ENCODE measurements at places on chromosomes 13 and 19.

- no peak for DNase-seq
Observed at GRCh38 chr19:43569657-43570056, 5.7 kb downstream of the XRCC1 start.

GRCh38 chr19:47106821-47107201, 6.8 kb downstream of the ZC3H4 start:
- DNase-seq: no peak

- DNase-seq: no peak
Observed at GRCh38 chr13:23630349-23631093, 60.3 kb downstream of the TNFRSF19 start.

GRCh38 chr19:15201374-15202023, 704 bp upstream of the NOTCH3 start:
- no peak for DNase-seq

- DNase-seq: no peak
Observed at GRCh38 chr13:64925727-64926126, 2304.4 kb downstream of the PCDH9 start.

DNA sequence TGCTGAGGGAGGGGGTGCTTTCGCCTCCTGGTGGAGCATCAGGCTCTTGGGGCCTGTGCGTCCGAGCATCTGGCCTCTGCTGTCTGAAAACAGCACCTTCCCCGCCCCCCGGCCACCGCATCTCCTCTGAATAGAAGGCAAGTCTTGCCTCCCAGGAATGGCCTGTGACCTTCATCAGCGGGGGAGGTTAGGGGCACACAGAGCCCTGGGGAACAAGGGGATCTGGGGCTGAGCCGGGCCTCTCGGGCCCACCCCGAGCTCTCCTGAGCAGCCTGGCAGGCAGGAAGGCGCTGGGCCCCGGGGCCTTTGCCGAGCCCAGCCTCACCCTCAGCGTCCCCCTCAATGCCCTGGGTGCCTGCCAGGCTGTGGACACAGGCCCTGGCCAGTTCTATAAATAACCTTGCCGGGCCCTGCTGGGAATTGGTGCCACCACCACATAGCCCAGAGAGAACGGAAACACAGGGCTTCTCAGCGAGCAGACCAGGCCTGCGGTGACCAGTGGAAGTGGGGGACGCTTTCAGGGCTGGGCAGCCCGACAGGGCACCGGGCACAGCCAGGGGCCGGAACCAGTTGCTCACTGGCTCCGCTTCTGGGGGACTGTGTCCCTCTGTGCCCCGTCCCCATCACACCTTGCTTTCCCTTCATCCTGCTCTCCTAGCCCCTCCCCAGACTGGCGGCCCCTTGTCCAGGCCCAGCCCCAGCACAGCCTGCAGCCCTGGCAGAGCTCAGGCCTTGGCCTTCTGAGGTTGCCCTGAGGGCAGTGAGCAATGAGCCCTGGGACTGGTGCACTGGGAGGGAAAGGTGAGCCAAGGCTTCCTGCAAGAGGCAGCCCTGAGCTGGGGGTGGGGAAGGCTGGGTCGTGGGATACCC, 9.5 kb downstream of the STK11 start:
- DNase-seq: no peak

- DNase-seq: no peak
Observed at GRCh38 chr19:46180701-46181387, 32.8 kb downstream of the IGFL2 start.

DNA sequence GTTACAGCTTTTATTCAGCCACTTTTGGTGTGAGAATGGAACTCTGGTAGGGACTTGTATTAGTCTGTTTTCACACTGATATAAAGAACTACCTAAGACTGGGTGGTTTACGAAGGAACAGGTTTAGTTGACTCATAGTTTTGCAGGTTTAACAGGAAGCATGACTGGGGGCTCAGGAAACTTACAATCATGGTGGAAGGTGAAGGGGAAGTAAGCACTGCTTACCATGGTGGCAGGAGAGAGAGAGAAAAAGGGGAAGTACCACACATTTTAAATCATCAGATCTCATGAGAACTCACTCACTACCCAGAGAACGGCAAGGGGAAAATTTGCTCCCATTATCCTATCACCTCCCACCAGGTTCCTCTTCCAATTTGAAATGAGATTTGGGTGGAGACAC, 942.2 kb downstream of the PCDH17 start:
- DNase-seq: no peak

DNA sequence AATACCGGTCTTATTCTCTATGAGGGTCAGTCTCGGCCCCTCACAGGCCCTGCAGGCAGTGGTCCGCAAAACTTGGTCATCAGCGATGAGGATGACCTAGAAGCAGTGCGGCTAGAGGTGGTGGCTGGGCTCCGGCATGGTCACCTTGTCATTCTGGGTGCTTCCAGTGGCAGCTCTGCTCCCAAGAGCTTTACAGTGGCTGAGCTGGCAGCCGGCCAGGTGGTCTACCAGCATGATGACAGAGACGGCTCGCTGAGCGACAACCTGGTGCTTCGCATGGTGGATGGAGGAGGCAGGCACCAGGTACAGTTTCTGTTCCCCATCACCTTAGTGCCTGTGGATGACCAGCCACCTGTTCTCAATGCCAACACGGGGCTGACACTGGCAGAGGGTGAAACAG, 1.8 kb downstream of the FREM2 start:
- DNase-seq: no peak

GRCh38 chr19:21314676-21315075, 14.5 kb downstream of the ZNF708 start:
- DNase-seq: no peak

DNA sequence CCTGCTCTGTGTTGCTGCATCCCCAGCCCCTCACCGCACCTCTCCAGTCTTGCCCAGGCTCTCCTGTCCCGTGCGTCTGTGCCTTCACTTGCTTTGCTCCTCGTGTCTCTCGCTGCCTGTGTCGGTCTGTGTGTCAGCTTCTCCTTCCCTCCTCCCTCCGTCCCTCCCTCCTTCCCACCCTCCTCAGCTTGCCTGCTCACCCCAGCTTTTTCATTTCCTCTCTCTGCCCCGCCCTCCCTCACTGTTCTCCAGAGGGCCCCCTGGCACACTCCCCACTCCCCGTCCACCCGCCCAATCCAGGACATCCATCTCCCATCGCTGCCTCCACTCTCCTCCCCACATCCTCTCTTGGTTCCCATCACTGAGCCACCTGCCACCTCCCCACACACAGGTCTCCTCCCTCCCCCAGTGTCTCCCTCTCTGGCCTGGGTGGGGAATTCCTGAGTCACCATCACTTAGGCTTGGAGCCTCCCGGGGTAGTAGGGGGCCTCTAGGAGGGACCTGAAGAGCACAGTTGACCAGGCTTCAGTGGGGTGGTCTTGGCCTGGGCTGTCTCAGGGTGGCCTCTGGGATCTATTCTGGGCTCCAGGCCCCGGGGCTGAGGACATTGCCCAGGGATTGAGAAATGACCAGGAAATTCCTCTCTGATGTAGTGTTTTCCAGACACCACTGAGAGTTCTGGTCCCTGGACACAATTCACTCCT, at the start of gene PTGIR:
PTGIR (minus strand) TSS at position 132 of the 704 bp plus-strand sequence. CDS start 864 bp downstream, outside the sequence.
- DNase-seq: no peak

GRCh38 chr13:46303742-46304385, 83.2 kb downstream of the RUBCNL start:
- DNase-seq: no peak

DNA sequence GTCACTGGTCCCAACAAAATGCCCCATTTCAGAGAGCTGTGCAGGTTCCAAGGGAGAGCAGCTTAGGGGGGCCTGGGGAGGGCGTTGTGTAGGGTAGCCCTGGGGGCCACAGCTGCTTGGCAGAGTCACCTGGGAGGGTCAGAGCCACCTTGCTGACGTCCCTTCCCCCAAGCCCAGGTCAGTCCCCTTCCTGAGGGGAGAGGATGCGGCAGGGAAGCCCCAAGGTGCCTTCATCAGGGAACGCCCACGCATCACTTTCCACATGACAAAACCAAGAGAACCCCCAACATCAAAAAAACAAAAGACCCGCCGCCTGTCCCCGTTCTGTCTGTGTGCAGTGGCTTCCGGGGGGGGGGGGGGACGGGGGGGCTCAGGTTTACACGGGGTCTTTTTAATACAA, 5.3 kb upstream of the UQCR11 start:
- DNase-seq: no peak

GRCh38 chr13:111873676-111874178, 193.2 kb upstream of the SOX1 start:
- DNase-seq: no peak

GRCh38 chr13:32889986-32890565, 126.1 kb upstream of the KL start:
- DNase-seq: no peak

- no peak for DNase-seq
Observed at GRCh38 chr13:99104396-99104795, 96.3 kb upstream of the UBAC2 start.

DNA sequence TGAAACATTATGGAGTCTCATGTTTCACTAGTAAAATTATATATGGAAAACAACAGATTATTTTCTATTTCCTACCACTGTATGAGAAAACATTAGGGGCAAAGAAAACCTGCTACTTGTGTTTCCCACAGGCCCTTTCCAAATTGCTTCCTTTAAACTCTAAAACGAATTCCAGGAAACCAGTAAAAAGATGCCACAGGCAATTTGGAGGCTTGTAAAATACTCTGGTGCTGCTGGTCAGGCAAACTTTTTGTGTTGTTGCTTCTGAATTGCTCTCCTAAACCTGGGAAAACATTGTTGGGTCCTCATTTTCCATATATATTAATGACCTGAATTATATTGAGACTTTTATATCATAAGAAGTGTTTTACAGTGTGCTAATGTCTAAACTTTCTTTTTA, 141.5 kb downstream of the TDRD3 start:
- no peak for DNase-seq

GRCh38 chr13:45276913-45277312, 64.1 kb downstream of the TPT1 start:
- no peak for DNase-seq

GRCh38 chr13:38566519-38566918, 120.4 kb upstream of the FREM2 start:
- DNase-seq: no peak

DNA sequence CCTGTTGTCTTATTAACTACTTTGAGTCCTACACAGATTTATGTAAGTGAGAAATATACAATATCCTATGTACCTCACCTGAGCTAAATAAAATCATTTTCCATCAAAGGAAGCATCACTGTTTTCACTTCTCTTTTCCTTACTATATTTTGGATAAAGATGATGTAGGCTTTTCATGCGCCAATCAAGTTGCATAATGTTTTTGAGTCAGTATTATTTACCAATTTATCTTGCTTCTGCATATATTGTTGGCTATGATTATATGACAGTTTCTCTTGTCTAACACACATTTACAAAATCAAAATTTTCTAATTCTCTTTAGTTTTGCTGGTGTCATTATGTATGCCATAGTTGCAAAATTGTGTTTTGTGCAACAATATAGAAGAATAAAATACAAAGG, 67.9 kb upstream of the FRY start:
- DNase-seq: no peak

- no peak for DNase-seq
Observed at GRCh38 chr13:44352671-44353070, 21.0 kb upstream of the SERP2 start.

GRCh38 chr19:49475995-49476880, 2.2 kb downstream of the FLT3LG start:
- DNase-seq: no peak

- no peak for DNase-seq
Observed at GRCh38 chr13:34696296-34696695, 245.8 kb upstream of the NBEA start.

DNA sequence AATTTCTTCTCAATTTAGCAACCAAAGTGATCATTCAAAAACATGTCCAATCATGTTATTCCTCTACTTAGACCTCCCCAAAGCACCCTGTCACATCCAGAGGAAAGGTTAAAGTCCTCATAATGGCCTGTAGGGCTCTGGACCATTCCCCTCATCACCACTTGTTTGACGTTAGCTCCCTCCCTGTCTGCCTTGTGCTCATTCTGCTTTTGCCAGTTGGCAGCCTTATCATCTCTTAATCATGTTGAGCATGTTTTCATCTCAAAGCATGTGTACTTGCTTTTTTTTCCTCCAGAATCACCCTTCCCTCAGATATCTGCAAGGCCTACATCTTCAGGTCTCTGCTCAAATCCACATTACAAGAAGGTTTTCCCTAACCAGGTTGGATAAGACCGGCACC, 25.9 kb downstream of the UBAC2 start:
- DNase-seq: no peak

DNA sequence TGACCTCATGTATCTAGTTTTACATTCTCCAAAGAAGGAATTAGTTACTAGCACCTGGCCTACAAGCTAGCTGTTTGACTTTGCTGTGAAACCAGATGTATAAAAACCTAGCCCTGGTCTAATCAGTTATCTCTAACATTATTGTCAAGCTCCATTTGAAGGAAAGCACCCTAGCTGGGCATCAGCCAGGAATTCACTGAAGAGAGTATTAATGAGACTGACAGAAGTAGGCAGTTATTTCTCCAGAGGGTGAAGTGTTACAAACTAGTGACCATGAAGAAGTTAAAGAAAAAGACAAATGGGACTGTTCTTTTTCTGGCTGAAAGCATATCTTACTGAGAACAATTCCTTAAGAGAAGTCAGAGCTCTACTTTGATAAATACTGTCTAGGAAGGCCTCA, 2529.3 kb upstream of the PCDH20 start:
- DNase-seq: no peak

DNA sequence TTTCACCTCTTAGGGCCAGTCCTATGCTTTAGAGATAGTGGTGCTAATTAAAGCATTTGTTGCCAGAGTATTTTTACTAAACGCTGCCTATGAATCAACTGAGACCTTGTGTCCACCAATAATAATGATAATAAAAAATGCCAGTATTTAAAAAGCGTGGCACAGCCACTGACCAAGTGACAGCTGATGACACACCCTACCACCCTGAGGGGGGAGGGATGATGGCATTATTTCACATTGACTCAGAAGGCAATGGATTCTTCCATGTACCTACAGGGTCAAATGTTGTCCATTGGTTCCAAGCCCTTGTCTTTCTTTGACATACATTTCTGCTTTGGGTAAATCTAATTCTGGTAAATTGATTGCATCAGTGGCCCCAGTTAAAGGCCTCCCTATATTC, 384.4 kb downstream of the DLEU7 start:
- no peak for DNase-seq

DNA sequence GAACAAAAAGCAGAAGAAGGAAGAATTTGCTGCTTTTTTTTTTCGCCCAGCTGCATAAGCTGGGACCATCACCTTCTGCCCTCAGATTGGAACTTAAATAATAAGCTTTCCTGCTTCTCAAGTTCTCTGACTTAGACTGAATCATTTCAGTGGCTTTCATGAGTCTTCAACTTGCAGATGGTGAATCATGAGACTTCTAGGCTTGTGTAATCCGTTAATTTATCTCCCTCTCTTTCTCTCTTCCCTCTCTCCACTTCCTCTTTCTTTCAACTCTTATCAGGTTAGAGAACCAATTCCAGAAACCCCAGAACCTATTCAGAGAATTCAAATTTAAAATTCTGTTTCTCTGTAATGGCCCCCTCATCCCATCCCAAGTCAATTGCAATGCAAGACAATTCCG, 1153.7 kb downstream of the PCDH9 start:
- DNase-seq: no peak
